Amniotic epithelial cell (primary cell): ENCODE measurements at places on chromosomes 3 and 15.

GRCh38 chr3:181906338-181906737 lies 194.6 kb downstream of the SOX2 start:
- no peak for DNase-seq

- DNase-seq: no peak
Observed at GRCh38 chr15:88080616-88081015, 175.9 kb downstream of the NTRK3 start.

- peak; percentile 94 for DNase-seq
Observed at GRCh38 chr15:38714309-38715072, 149.9 kb upstream of the RASGRP1 start.

DNA sequence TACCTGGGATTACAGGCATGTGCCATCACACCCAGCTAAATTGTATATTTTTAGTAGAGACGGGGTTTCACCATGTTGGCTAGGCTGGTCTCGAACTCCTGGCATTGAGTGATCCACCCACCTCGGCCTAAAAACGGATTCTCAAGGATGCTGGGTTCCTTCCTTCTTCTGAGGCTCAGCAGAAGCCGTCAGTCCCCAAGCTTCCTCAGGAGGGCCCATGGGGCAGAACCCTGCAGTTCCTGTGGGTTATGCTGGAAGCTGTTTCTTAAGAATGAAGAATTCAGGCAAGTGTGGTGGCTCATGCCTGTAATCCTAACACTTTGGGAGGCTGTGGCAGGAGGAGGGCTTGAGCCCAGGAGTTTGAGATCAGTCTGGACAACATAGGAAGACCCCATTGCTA lies 29.0 kb upstream of the ZNF710 start:
- peak; percentile 2 for DNase-seq

DNA sequence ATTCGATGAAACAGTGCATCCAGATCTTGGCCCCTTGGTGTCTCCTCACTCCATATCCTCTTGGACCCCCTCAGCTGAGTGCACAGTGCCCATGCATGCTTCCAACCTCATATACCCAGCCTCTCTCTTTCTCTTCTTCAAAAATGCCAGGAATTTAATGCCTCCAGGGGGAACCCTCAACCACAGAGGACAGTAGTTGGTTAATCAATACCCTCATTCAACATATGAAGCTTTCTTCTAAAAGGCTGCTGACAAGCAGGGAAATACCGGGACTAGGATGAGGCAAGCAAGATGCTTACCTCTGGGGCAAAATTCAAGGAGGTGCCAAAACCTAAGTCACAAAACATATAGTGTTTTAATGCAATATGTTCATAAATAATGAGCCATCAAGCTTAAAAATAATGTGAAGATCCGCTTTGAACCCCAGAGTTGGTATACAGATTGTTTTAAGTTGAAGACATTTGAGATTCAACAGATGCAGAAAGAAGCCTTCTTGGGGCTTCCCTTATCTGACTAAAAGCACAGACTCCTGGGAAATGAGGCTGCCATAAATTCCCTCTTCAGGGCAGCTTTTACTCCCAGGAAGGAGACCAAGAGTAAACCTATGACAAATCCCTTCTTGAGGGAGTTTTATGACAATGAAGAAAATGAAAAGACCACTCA lies 48.2 kb upstream of the FHIT start:
- DNase-seq: no peak

DNA sequence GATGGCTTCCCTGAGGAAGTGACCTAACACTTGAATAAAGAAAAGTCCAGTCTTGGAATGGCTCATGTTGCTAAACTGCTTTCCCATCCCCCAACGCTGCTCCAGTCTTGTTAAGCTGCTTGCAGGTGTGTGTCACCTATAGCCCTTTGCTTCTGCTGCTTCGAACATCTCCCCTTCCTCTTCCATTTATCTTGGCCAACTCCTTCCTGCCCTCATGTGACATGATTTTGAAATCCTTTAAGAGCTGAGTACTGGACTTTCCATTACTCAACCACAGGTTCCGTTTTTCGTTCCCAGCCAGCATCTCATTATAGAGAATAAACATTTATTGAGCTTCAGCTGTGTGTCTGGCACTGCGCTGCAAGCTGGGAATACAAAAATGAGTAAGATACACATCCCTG lies 1.7 kb downstream of the ATG7 start:
- no peak for DNase-seq

- no peak for DNase-seq
Observed at GRCh38 chr15:99550077-99550476, 15.7 kb upstream of the MEF2A start.

DNA sequence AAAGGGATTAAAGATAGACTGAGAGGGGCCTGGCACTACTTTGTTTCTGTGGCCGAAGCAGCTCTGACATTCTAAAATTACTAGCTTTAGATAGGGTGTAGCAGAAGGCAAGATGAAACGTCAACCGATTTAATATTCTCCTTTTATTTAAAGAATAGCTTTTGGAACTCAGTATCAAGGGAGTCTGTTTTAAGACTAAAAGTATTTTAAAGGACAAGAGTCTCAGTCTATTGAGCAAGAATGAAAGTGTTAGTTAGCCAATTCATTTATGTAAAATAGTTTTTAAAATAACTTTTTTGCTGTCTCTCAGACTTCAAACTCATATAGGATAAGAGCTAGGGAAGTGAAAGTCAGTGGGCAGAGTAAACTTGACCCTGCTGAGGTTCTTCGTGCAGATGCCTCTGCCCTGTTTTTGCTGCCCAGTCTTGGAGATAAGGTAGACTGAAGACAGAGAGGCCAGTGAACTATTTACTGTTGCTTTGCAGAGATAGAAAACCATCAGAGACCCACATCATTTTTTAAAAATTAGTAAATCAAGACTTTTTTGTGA lies 1090.9 kb downstream of the ROBO2 start:
- DNase-seq: no peak

DNA sequence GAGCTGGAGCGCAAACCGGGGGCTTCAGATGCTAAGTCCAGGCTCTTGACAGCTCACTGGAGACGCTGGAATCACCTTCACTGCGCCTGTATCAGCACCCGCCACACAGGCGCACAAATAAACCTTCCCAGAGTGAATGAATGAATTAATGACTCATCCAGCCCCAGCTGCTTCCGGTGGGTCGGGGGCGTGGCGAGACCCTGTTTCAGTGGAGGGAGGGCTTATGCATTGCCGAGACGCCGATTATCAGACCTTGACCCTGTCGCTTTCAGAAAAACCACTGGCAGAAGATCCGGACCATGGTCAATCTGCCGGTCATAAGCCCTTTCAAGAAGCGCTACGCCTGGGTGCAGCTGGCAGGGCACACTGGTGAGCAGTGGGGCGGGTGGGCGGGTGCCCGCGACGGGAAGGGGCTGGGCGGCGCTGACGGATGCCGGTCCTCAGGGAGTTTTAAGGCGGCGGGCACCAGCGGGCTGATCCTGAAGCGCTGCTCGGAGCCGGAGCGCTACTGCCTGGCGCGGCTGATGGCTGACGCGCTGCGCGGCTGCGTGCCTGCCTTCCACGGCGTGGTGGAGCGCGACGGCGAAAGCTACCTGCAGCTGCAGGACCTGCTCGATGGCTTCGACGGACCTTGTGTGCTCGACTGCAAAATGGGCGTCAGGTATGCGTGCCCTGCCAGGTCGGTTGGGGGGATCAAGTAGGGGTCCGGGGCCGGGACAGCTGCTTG lies 7.7 kb downstream of the ITPKA start:
- DNase-seq: no peak

DNA sequence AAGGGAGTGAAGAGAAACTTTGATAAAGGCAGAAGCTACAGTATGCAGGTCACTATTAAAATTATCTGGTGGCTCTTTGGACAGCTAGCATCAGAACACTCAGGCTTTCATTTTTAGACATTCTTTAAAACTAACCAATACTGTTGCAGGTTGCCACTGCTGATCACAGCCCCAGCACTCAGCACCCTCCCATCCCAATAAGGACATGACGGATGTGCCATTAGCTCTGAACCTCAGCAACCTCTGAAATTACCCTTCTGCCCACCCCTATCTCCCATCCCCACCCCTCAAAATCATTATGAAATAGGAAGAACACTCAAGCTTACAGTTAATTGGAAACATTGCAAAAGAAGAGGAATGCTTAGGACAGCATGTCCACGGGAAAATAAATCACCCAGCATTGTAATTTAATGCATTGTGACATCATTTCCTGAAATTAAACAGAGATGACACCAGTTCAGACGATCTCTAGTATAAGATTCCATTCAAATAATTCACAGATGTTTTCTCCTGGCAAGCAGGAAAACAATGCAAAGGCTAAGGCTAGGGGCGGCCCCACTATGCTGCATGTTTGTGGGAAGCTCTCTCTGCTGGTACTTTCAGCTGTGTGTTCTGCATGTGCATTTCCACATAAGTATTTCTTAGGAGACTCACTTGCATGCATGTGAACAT lies 71.6 kb downstream of the MEIS2 start:
- peak; percentile 93 for DNase-seq

DNA sequence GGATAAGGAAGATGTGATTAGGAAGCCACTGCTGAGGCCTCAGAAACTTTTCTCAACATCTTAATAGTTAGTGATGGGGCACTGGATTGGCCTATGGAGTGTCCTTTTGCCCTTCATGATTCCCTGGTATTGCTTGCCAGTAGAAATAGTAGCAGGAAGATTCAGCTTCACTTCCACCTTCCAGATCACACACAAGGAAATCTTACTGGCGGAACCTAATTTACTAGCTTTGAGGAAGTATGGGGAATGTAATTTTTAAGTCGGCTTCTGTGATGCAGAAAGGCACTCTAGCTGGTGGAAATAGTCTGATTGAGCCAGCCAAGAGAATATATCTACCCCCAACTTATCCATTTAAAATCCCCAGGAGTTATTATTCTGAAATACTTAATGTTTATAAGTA lies 46.5 kb downstream of the LPP start:
- peak; percentile 62 for DNase-seq

DNA sequence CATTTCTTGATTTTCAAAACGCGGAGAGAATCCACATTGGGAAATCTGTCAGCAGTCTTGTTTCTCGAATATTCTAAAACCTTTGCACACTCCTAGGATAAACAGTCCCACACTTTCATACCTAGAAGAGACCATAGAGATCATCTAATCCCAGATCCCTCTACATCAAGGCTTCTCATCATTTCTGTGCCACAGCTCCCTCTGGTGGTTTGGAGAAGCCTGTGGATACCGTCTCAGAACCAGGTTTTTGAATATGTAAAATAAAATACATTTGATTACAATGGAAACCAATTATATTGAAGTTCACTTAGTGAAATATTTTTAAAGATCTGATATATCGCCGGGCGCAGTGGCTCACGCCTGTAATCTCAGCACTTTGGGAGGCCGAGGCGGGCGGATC lies 211.9 kb upstream of the GOLGA6L4 start:
- DNase-seq: peak; percentile 41

- peak; percentile 44 for DNase-seq
Observed at GRCh38 chr3:113695786-113696645, at the start of gene USF3. TSS of gene USF3 (minus strand) at chr3:113696642. CDS start at chr3:113674878, 21,764 bp downstream.

DNA sequence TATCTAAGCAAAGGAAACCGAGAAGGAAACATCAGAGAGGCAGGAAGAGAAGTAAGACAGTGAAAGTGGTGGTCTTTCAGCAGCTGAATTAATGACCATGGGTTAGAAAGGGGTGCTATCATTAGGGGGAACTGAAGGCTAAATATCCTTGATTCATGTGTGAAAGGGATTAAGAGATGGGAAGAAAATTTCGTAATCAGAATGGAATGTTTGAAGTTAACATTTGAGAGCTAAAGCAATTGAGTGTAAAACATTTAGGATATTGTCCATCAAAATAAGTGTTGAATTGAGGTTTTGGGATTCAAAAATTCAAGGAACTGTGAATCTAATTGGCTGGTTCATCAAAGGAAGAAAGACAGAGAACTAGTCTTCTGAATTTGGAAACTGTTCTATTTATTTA lies 4.1 kb upstream of the ECT2 start:
- no peak for DNase-seq

DNA sequence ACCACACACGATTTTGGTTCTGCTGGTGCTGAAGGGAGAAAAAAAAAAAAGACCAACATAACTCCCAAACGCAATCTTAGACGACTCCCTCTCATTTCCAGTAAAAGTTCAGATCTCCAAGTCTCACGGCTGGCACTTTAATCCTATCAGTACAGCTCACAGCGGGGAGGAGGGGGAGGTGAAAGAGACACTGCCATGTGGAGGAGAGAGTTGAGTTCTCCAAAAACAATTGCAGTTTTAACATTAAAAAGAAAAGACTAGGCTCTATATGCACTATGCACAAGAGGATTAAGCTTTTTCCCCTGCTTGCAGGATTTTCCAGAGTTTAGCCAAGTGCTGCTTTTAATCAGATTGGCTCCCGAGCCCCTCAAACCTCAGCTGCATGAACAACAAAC lies 16.8 kb downstream of the BMF start:
- no peak for DNase-seq

- no peak for DNase-seq
Observed at GRCh38 chr3:66402596-66403290, 98.1 kb downstream of the LRIG1 start.

DNA sequence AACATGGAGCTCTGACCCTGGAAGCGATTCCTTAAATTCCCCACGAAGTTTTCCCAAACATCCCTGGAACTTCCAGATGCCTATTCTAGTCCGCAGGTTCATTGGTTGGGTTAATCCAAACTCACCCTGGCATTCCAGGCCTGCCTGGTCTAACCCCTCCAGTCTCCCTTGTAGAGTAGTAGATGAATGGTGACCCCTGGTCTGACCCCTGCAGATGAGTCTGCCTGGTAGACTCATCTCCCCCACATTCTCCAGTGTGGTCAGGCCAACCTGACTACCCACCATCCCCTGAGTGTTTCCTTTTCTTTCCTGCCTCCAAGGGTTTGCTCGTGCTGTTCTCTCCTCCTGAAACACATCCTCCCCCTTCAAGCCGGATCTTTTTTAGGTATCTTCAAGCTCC lies 10.8 kb upstream of the HRH1 start:
- DNase-seq: peak; percentile 92

GRCh38 chr15:74643665-74644204 lies 28.1 kb downstream of the CLK3 start:
- DNase-seq: no peak

DNA sequence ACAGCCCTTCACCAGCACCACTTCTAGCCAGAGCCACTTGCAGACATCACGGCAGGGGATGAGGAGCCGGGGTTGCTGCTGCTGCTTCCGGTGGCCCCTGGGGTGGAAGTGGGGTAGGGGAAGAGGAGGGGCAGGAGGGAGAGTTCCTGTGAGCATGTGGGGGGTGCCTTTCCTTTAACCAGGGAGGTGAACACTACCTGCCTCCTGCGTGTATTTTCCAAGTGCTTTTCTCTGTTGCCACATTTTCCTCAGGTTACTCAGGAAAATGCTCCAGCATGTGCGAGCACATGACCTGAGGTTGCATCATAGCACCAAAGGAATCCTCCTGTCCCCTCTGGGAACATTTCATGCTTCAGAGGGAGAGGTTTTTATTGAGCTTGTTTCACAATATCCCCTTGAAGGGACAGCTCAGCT lies 12.2 kb upstream of the SACM1L start:
- peak; percentile 77 for DNase-seq

- peak; percentile 23 for DNase-seq
Observed at GRCh38 chr3:168104361-168104760, 8.6 kb upstream of the GOLIM4 start.

DNA sequence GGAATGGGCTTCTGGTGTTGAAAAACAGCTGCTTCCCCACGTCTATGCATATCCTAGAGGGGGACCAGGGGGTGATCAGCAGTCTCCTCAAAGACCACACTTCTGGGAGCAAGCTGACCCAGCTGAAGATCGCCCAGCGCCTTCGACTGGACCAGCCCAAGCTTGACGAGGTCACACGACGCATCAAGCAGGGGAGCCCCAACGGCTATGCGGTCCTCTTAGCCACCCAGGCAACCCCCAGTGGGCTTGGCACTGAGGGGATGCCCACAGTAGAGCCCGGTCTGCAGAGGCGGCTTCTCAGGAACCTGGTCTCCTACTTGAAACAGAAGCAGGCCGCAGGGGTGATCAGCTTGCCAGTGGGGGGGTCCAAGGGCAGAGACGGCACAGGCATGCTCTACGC lies 2.5 kb downstream of the RBM15B start:
- DNase-seq: no peak
